SW 1271 (cell line): ENCODE measurements at places on chromosomes 2 and 18.

DNA sequence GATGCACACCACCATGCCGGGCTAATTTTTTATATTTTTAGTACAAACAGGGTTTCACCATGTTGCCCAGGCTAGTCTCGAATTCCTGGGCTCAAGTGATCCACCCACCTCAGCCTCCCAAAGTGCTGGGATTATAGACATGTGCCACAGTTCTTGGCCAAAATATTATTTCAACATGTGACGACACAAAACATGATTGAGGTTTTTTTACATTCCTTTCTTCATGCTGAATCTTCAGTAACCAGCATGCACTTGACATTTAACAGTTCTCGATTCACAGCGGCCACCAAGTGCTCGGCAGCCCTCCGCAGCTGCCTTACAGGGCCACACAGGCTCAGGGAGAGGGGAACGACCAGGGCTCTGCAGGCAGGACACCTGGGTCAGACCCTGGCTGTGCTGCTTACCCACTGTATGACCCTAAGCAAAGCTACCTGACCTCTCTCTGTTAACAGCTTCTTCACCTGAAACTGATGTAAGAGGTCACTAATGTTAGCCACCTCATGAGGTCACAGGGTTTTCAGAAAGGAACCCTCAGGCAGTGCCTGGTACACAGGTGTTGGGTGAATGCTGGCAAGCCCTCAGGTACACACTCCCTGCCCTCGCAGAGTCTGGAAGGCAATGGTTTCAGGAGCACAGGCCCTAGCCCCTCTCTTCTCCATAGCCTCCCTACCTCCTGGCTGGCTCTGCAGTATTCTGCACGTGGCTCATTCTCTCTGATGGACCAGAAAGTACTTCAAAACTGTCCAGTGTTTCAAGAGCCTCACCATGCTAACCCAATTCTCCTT is 25.7 kb downstream of the TUBB6 start:
- DNase-seq = no peak

DNA sequence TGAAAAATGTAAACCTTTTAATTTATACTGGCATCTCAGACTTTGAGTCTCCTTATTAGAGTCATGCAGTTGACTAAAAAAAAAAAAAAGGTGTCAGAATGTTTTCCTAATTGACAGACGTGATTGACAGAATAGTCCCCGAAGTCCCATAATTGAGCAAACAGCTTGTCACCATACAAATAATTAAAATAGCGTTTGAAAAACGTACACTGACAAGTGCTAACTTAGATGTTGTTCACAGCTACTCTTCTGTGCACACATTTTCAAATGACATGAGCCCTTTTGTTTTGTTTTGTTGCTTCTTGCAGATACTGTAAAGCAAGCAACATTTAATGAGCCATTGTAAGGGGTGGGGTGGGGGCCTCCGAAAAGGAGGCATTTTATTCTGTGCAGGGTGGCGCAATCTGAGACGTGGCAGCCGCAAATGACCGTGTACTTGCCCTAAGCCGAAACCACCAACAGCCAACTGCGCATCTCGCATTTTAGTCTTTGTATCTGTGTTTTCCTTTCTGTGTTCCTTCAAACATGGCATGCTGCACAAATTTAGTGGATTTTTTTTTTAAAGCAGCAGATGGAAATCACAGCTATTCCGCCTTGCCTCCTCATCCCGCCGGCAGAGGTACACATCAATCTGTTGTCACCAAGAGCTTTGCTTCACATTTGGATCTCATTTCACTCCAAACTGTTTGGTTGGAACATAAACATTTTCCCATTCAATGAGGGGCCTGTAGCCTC is 52.4 kb downstream of the LPIN1 start:
- DNase-seq = no peak

- DNase-seq = no peak
Measured at GRCh38 chr2:216486708-216487107, 11.9 kb upstream of the RPL37A start.

DNA sequence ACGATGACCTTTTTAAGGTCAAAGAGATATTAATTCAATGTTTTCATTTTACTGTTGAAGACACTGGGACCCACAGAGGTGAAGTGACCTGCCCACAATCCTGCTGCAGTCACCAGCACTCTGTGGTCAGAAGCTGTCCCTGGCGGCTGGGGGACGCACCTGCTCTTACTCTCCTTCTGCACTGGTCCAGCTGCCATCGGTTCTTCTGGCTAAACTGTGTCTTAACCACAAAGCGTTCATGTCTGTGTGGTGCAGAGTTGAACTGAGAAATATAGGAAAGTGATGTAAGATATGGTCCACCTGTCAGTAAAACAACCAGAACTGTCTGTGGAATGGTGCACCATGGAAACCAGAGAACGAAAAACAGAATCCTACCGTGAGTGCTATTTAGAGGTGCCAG is 44.9 kb upstream of the SMIM21 start:
- DNase-seq = no peak

GRCh38 chr2:17822445-17823117 is 6.3 kb downstream of the MSGN1 start:
- DNase-seq = no peak

DNA sequence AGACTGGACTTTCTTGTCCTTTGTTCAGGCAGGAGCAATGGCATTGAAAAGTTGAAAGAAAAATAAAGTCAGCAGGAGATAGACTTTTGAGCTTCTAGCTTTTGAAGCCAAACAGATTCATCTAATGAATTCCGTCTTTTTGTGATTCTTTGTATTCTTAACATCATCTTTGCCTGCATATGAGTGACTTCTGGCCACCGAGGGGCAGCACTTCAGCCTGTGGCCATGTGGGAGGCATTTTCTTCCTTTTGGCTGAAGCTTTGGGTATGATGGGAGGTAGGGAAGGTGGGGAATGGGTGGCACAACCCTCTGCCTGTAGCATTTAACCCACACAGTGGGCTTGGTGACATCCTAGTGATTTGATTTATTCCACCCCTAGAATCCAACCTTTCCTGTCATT is 220.6 kb downstream of the SETBP1 start:
- DNase-seq = no peak

DNA sequence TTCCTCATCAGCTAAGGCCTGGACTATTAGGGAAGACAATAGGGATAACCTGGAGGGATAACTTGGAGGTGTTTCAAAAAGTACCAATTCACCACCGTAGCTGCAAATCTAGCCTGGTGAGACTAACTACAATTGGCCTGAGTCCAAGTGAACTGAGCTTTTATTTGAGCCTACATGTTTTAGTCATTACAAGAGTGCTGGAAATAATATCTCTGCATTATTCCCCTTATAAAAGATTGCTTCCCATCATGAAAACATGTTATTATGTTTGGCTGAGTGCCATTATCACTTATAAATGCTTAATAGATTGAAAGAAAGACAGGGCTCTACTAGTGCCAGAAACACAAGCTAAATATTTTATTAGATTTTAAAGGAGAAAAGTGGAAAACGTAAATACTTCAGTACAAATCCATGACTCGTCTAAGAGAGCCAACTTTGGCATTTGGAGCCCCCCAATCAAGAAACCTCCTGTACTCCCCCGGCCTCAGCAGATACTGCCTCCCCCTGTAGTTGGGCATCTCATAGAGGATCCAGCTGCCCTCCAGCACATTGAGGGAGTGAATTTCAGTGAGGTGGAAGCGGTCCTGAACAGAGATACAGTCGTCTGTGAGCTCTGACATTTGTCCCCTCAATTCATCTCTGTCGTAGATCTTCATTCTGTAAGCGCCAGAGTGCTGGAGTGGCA is 3.6 kb downstream of the CRYGB start:
- DNase-seq = no peak

GRCh38 chr2:187372213-187372612 is 75.8 kb downstream of the CALCRL start:
- no peak for DNase-seq

DNA sequence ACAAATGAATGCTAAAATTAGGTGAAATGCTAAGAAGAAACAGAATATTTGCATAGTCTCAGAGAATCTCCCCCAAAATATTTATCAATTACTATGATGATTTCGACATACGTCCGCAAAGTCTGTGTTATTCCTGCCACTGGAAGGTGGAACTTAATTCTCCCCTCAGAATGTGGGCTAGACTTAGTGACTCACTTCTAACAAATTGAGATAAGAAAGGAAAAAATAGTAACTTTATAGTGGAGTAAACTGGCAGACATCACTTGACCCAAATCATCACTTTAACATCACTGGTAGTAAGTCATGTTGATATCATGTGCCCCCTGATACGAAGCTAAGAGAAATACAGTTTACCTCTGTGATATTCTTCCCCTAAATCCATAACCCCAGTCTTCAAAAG is 23.5 kb downstream of the HADHB start:
- no peak for DNase-seq

GRCh38 chr2:112003576-112004252 is 51.4 kb upstream of the TMEM87B start:
- no peak for DNase-seq

- DNase-seq = no peak
Measured at GRCh38 chr18:40676668-40677067, 1278.4 kb upstream of the PIK3C3 start.

GRCh38 chr2:65071499-65072180 is 15.4 kb downstream of the CEP68 start:
- no peak for DNase-seq

GRCh38 chr2:109284826-109285225 is 155.8 kb downstream of the SH3RF3 start:
- no peak for DNase-seq

GRCh38 chr2:160275656-160276055 is 75.6 kb upstream of the ITGB6 start:
- no peak for DNase-seq

- no peak for DNase-seq
Measured at GRCh38 chr18:76931171-76931570, 108.8 kb downstream of the ZNF236 start.

DNA sequence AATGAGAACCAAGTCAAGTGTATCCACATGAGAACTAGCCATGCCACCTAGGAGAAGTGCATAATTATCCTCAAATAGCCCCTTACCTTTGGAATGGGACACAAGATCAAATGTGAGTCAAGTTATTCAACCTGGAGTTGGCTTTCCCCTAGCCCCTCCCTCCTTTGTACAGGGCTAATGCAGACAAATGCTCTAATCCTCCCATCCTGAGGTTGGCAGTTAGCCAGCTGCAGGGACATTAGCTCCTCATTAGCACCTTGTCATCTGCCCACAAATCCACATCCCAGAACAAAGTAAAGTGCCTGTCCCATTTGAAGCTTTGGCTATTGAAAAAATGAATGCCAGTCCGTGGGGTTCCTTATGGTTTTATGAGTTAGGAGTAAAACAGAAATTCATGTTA is 294.1 kb upstream of the FANCL start:
- no peak for DNase-seq

DNA sequence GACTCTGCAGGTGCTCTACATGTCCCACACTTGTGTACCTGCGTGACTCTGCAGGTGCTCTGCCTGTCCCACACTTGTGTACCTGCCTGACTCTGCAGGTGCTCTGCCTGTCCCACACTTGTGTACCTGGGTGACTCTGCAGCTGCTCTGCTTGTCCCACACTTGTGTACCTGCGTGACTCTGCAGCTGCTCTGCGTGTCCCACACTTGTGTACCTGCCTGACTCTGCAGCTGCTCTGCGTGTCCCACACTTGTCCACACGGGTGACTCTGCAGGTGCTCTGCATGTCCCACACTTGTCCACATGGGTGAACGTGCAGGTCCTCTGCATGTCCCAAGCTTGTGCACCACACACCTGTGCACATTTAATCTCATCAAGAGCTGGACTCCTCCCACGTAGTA is 576.7 kb upstream of the SALL3 start:
- no peak for DNase-seq

DNA sequence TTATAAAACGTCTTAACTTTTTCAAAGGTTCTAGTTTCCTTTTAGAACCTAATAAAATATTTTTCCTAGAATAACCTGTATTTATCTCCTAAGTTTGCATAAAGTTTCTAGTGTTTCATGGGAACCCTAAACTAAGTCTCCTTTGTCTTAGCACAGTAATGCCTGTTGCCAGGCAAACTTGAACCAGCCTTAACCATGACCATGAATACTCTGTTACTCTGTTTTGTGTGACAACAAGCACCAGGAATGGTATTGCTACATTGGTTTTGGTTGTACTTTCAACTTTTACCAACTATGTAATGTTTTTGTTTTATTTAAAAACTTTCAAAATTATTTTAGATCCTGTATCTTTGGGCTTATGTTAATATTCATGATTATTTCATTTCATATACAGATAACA is 137.6 kb downstream of the CERS6 start:
- DNase-seq = no peak

GRCh38 chr2:203649176-203649814 is 57.1 kb upstream of the CD28 start:
- no peak for DNase-seq

DNA sequence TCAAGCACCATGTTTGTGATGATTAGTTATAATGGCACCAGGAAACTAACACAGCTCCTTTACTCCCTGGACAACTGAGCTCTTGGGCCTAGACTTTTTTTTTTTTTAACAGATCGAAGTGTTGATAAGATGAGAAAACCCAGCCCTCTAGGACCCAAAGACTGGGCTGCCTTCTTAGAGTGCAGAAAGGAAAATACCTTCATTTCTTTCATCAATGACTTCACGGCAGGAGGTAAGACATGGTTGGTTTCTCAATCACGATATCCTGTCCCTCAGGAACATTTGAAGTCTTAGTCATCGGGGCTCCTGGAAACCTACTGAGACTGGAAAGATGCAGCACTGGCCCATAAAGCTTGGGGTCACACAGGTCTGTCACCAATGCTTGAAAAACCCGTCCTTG is 84.7 kb downstream of the TNFRSF11A start:
- DNase-seq = no peak

GRCh38 chr2:230217424-230217823 is 2.4 kb downstream of the SP110 start:
- DNase-seq = no peak

DNA sequence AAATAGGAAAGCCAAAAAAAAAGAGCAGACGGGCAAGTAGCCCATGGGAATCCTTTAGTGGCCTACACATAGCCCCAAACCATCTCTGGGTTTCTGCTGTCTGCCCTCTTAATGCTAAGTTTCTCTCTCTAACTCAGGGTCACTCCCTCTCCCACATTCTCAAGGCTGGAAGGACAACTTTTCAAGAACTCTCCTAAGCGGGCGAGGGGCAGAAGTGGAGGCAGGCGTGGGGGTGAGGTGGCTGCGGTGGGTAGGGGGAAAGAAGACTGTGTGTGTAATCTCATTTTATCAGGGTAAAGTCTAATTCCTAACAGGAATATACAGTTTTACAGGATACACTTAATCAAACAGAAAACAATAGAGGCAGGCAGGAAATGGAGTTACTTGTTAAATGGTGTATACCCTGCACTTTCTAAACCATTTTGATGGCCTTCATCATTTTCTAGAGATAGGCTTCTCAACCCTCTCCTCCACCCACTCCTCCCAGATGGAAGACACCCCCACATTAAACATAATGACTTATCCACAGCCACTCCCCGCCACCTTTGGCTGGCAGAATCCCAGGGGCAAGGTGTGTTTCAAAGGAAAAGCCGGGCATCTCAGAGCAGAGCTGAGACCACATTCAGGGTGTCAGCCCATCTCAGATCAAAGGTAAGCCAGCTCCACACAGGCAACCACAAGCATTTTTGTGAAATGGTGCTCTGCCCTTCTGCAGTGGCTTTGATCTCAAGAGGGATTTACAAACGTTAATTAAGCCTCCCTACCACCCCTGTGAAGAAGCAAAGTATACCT is 6.8 kb downstream of the SMAD7 start:
- no peak for DNase-seq
